Daoy (cell line): ENCODE measurements at places on chromosomes 7 and 10. TPM values are rescaled to one million over a fixed set of nuclear protein-coding genes. Genes with fewer than 3 reads are reported as not detected.

- DNase-seq = no peak
Measured at GRCh38 chr7:137633133-137633532, 213.6 kb downstream of the DGKI start.

The RSPH10B gene
- total RNA-seq = 0.11 and 0.51 TPM in 2 replicates

DNA sequence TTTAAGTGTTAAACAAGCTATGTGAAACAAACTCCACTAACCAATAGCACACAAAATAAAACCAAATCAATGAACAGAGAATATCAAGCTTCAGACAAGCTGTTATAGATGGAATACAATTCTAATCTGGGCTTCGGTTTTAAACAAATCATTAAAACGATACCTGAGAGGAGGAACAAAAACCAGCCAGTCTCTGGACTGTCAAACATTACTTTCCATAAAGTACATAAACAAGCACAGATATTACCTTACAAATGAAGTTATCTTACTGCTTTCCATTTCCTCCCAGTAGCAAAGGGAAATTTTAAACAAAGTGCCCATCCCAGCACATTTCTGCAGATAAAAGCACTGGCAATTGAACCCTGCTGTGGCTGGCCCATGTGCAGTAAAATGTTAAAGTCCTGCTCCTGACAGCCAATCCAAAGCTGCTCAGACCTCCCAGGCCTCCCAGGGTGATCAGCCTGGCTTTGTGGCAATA, 128.0 kb downstream of the NRCAM start:
- DNase-seq = no peak

- DNase-seq = no peak
Measured at GRCh38 chr10:68146133-68146532, 36.8 kb downstream of the MYPN start.

The LANCL2 gene
- total RNA-seq = 59.3 and 95.9 TPM in 2 replicates

GRCh38 chr10:75776738-75777504, 345.5 kb downstream of the LRMDA start:
- no peak for DNase-seq

- no peak for DNase-seq
Measured at GRCh38 chr7:30848121-30848855, 63.4 kb upstream of the AQP1 start.

DNA sequence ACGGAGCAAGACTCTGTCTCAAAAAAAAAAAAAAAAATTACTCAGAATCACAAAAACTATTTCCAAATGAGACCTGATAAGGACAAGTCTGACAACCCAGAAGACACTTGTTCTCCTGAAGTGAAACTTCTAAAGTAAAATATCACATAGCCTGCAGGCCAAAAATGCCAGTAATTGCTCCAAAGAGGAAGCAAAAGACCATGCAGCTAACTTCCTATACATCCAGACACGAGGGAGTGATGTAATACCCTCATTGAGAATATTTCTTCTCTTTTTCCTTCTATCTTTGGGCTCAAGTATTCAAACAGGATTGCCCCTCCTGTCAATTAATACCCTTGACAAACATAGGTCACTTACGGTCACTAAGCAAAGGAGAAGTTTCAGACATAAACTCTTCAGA, 31.2 kb downstream of the ARMH3 start:
- no peak for DNase-seq

- no peak for DNase-seq
Measured at GRCh38 chr7:140609646-140610045, 31.0 kb downstream of the DENND2A start.

DNA sequence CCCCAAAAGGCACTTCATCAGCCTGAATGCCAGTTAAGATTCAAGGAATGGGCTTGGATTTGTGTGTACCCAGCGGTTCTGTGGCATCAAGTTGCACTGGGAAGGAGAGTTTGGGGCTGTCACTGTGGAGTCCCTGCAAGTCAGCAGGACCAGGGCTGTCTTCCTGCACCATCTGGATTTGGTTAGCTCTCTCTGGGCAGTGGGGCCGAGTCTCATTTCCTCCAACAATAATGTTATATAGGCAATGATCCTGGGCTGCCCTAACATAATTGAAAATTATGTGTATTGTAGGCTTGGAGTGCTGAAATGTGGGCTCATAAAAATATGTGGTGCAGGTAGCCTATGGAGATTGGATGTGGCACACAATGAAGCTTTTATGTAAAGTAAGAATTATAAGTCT, 87.2 kb downstream of the TCF7L2 start:
- DNase-seq = no peak

The CHRM2 gene
- total RNA-seq = 0.06 and 0.51 TPM in 2 replicates

The CALML5 gene
- total RNA-seq = not detected in 2 replicates

The CYP3A4 gene
- 0.09 and 0.11 TPM in 2 replicates for total RNA-seq

GRCh38 chr7:424961-425793, 94.5 kb downstream of the PDGFA start:
- DNase-seq = no peak

DNA sequence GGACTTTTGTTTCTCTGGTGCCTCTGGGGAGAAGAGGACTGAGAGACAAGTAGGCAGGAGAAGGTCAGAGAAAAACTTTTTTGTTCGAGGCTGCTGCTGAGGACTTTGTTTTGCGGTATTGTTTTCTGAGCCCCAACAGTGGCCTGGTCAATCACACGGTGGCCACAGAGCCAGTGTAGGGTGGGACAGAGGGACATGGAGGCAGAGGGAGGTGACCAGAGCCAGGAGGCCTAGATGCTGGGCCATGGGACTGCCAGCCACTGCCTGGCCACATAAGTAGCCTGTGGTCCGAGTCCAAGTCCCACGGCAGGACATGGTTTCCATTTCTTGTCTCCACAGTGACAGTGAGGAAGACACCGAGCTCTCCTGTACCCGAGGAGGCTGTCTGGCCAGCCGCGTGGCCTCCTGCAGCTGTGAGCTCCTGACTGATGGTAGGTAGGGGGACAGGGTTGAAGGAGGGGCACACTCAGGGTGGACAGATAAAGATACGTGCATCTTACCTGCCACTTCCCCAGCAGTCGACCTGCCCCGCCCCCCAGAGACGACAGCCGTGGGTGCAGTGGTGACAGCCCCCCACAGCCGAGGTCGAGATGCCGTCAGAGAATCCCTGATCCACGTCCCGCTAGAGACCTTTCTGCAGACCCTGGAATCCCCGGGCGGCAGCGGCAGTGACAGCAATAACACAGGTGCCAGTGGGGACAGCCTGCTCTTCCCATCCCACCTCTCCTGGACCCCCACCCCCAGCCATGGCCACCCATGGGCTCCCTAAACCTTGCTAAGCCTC, 27.5 kb downstream of the SH2B2 start:
- DNase-seq = no peak

DNA sequence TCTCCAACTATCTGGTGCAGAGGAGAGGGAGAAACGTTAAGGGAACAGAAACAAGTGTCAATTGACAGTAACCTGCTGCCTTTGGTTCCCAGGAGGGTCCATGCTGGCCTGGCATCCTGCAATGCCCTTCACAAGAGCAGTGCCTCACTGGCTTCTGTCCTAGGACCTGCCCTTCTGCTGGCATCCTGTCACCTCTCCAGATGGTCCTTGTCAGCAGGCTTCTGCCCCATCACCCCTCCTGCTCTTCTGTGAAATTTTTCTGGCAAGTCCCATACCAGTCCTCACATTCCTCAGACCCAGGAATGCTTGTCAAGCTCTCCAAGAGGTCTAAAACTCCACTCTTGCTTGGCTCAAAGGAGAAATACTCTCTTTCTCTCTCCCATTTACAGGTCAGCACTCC, 34.2 kb downstream of the C10orf67 start:
- DNase-seq = no peak

The SFTPA1 gene
- total RNA-seq = not detected in 2 replicates

- no peak for DNase-seq
Measured at GRCh38 chr7:1823376-1824150, 153.5 kb downstream of the ELFN1 start.

DNA sequence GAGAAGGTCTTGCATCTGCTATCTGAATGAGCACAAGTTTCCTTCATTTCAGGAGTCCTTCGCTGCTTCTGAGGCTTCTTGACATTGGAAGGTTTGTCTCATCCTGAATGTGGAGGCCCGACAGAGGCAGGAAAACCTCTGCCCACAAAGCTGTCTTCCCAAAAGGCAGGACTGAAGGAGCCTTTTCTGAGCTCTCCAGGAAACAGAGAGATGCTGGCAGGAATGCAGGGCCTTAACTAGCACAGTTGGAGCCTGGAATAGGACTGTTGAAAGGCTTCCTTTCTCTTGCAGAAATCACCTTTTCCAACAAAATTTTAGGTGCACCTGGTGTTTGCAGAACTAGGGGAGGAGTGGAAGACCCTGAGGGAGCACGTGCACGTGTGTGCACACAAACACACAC, 637.4 kb upstream of the MKI67 start:
- no peak for DNase-seq

The TRIP6 gene
- 203 and 238 TPM in 2 replicates for total RNA-seq

- DNase-seq = no peak
Measured at GRCh38 chr10:83037653-83038052, 1101.7 kb upstream of the GHITM start.

DNA sequence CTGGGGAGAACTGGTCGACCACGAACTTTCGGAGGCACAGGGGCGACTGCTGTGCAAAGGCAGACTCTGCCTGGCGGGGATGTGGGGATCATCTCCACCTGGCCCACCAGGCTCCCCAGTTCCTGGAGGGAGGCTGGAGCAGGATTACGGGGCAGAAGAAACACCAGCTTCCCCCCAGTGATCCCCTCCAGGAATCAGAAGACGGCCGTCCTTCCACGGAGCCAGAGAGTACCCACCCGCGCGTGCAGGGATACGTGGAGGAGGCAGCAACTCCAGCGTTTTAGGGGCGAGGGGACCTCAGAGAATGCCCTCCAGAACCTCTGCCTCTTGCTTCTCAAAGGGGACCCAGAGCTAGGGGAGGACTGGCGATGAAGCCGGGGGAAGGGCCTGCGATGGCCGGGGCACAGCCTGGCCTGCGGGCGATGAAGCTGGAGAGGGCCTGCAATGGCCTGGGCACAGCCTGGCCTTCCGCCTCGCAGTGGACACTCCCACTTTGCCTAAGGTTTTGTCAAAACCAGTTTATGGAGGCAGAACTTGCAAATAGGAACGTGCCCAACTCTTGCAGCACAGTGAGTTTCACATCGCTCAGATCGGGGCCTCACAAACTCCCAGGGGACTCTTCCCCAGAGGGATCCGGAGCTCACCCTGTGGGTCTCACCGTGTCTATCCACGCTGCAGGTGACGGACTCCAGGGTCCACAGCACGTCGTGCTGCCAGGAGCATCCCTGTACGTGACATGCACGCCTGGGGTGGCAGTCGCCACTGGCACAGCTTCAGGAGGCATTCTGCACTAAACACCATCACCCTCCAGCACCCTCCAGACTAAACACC, 77.9 kb upstream of the PDGFA start:
- DNase-seq = no peak

- DNase-seq = no peak
Measured at GRCh38 chr10:58373442-58373827, 11.8 kb upstream of the TFAM start.

DNA sequence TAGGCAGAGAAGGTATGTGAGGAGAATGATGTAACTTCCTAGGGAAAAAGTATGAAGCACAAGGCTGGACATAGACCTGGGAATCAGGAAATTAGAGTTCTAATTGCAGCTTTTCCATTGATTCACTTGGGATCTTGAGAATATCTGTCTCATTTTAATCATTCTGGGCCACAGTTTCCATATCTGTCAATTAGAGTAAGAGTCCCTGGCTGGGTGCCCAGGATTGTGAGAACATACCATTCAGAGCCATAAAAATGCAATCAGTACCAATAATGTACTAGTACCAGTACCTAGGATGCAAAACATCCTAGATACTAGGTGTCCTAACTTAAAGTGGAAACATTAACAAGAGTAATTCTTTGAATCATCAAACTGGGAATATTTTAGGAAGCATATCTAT, 29.6 kb downstream of the CAV1 start:
- DNase-seq = no peak

- no peak for DNase-seq
Measured at GRCh38 chr7:138918176-138918575, 63.0 kb downstream of the KIAA1549 start.

The OR9A2 gene
- total RNA-seq = not detected in 2 replicates

DNA sequence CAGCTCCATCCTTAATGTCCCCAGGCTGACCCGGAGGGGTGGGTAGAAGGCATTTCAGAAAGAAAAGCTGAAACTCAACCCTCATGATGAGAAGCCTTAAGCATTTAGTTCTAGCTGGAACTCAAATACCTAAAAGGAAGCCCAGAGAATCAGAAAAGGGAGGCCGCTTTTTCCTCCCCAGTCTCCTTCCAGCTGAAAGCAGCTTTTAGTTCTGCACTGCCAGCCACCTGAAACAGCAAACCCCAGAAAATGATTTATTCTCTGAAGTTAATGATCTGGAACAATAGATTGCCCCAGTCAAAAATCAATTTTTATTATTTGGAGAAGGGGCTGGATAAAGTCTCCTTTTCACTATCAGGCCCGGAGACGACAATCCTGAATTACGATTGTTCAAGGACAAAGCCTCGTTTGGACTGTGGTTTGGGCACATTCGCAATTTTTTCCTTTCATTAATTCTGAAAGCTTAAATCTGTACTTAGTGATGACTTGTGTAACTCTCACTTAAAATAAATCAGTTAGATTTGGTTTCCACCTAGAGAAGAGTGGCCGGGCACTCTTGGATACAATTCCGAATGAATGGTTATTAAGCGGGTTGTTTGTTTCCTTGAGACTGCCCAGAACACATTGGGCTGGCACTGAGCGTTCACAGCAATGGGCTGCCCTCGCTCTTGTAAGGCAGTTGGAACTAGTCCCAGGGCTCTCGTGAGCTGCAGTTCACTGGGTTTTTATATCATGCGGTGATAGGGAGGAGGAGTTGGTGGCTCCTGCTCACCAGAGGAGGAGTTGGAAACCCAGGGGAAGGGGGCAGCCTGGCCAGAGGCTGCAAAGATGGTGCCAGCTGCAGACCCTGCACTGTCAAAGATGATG, 262.2 kb downstream of the CCSER2 start:
- no peak for DNase-seq

The VAX1 gene
- 1.0 and 2.3 TPM in 2 replicates for total RNA-seq

GRCh38 chr7:86667732-86668131, 24.0 kb downstream of the GRM3 start:
- no peak for DNase-seq

The SFTPD gene
- not detected in 2 replicates for total RNA-seq

The GALNT17 gene
- not detected in 2 replicates for total RNA-seq

- no peak for DNase-seq
Measured at GRCh38 chr7:15782656-15783055, 96.2 kb upstream of the MEOX2 start.

GRCh38 chr7:92693519-92693918, 103.3 kb upstream of the FAM133B start:
- no peak for DNase-seq

- no peak for DNase-seq
Measured at GRCh38 chr10:60708666-60709065, 69.6 kb upstream of the CDK1 start.

- DNase-seq = peak; percentile 43
Measured at GRCh38 chr7:122913608-122914007, 27.3 kb upstream of the CADPS2 start.

DNA sequence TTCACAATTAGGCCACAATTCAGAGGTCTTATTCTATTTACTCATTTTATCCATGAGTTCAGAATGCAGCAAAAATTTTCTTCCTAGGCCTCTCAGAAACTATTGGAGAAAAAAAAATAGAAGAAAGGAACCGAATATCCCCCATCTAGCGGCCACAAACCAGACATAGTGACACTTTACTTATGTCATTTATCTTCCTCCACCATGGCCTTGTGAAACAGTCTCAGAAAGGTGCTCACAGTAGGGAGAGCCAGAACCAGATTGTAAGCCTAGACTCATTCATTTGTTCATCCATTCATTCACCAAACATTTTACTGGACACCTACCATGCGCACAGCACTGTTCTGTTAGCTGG, 16.0 kb downstream of the CREB3L2 start:
- no peak for DNase-seq
